ENCODE measurements at places on chromosomes 4 and X.

GRCh38 chrX:87664381-87664780, 146.8 kb downstream of the KLHL4 start:
- no peak for DNase-seq

DNA sequence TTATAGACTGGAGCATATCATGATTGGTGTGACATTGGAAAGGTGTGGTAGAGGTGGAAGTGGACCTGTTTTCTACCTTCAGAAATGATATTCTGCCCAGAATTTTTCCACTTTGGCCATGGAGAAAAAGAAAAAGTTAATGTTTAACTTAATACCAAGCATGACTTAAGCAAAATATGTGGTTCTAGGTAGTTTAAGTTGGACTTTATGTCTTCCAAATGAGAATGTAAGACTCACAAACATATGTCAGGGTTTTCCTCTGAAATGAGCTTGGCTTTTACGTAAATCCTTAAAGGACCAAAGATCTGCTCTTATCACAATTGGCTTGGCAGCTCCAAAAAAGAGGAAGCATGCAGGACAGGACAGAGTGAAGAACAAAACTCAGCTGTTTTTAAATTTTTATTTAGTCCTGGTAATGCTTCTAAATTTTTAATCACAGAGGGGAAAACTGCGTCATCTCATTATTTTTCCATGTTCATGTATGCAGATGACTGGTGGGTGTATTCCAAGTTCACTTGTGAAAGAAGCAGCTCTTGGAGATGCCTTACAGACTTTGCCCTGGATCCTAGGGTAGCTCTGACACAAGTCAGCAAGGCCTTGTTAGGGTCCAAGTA, 98.2 kb downstream of the ANK2 start:
- DNase-seq = no peak

DNA sequence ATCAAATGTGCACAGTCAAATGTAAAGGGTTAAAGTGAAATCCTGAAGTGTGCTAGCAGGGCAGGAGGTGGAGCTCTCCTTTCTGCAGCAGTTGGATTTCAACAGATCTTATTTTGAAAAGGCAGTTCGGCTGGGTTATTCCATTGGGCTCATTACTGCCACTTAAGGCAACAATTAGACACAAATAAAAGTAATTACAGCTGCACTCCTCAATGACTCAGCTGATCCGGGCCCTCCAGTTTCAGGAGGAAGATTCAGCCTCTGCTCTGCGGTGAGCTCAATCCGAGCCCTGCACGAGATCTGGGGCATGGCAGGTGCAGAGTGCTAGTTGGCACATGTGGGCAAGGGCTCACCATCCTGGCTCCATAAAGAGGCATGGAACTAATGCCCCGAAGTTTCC, 85.4 kb downstream of the PHKA2 start:
- no peak for DNase-seq

- DNase-seq = no peak
Observed at GRCh38 chr4:10079912-10080588, 36.5 kb downstream of the WDR1 start.

- no peak for DNase-seq
Observed at GRCh38 chrX:31604629-31605221, 532.9 kb upstream of the FTHL17 start.

DNA sequence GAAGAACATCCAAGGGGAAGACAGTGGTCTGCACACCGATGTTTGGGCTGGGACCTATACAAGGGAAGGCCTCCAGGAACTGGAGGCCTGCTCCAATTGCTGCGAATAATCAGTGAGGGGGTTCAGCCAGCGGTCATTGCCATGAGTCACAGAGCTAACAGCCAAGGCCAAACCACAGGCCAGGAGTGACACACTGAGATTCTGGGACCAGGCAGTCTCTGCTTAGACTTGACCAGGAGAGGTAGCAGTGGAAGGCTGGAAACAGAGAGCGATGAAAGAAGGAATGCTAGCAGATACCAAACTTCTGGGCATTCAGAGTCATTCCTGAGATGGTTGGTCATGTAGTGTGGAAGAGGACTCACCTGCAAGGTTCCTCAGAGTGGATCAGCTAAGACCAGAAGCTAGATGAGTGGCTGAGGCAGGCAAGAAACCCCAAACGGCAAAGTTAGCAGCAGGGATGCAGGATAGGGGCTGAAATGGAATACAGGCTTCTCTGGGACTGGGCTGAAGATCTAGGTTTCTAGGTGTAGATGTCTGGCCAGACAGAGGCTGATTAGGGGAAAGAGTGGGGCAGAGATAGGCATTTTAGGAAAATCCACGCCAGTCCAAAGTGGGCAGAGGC, 54.7 kb downstream of the CNGA2 start:
- peak; percentile 82 for DNase-seq

DNA sequence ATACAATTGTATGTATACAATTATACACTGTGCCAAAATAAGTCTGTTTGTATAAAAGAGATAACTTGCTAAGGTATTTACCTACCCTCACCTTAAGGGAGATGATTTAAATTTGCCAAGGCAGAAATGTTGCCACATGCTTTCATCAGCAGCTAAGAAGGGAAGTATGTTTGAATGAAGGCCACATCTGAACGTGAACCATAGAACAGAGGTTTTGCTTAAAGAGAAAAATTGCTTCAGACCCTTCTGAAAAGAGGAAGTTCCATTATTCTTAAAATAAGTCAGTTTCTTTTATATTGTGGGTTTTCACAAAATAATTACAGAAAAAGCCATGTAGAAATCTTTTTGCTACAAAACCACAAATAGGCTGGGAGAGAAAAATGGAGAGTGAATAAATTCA, 621.5 kb upstream of the HTR2C start:
- no peak for DNase-seq

DNA sequence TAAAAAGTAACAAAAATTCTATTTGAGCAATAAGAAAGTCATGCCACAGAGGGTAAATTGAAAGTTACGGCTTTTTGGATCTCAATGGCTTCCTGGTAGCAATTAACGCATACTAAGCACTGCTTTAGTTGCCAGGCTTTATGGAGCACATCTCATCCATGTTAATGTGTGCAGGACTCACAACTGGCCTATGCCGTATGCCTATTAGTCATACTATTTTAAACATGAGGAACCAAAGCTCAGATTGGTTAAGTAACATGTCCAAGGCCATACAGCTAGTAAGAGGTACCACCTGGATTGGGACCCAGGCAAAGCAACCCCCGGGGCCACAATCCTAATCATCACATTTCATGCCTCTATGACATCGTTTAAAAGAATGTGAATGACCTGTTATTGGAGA, 17.1 kb downstream of the DAPP1 start:
- DNase-seq = no peak

GRCh38 chr4:152936446-152937335, 568 bp downstream of the FHDC1 start:
- peak; percentile 43 for DNase-seq

DNA sequence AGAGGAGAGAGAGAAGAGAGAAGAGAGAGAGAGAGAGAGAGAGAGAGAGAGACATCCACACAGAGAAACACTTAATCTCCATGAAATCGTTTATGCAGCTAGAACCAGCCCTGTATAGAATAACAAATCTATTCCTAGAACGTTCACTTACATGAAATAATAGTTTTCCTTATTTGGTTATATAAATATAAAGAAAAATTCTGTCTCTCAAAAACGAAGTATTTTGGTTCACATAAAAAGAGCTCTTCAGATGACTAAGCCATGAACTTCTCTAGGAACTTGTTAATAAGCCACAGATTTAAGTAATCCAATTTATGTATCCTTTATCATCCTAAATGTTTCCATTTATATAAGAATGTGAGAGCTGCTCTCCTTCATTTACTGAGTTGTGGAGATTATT, 1315.1 kb upstream of the PCDH7 start:
- peak; percentile 37 for DNase-seq

- no peak for DNase-seq
Observed at GRCh38 chrX:4550018-4550417, 836.6 kb upstream of the PRKX start.

- no peak for DNase-seq
Observed at GRCh38 chrX:45768666-45769236, 568.1 kb upstream of the DIPK2B start.

GRCh38 chr4:89295415-89295927, 12.1 kb downstream of the GPRIN3 start:
- no peak for DNase-seq

- DNase-seq = peak; percentile 7
Observed at GRCh38 chrX:70970482-70970995, 39.6 kb upstream of the SLC7A3 start.

GRCh38 chr4:4417886-4418285, 31.0 kb downstream of the NSG1 start:
- no peak for DNase-seq

GRCh38 chr4:122476745-122477144, 20.2 kb upstream of the IL2 start:
- DNase-seq = no peak

GRCh38 chrX:100700809-100701208, 31.1 kb downstream of the SYTL4 start:
- no peak for DNase-seq

GRCh38 chr4:129230846-129231245, 134.9 kb downstream of the C4orf33 start:
- no peak for DNase-seq

DNA sequence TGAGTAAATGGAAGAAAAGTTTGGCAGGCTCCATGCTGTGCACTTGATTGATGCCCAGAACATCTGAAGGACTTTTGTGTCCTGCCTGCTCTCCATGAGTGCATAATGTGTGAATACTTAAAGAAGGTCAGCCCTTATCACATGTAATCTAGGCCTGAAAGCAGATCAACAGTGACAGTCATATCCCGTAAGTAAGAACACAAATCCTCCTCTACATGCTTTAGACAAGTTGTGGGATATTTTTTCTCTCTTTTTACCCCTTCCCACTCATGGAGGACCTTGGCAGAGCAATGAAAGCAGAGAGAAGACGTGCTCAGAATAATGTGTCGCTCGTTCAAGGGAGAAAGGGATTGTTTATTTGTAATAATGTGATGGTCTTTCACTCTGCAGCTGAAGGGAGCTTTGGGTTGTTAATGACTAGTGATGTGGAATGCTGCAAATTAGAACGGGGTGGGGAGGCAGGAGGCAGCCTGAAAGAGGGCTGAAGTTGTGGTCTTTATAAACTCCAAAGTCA, 286.6 kb downstream of the BMPR1B start:
- DNase-seq = no peak

DNA sequence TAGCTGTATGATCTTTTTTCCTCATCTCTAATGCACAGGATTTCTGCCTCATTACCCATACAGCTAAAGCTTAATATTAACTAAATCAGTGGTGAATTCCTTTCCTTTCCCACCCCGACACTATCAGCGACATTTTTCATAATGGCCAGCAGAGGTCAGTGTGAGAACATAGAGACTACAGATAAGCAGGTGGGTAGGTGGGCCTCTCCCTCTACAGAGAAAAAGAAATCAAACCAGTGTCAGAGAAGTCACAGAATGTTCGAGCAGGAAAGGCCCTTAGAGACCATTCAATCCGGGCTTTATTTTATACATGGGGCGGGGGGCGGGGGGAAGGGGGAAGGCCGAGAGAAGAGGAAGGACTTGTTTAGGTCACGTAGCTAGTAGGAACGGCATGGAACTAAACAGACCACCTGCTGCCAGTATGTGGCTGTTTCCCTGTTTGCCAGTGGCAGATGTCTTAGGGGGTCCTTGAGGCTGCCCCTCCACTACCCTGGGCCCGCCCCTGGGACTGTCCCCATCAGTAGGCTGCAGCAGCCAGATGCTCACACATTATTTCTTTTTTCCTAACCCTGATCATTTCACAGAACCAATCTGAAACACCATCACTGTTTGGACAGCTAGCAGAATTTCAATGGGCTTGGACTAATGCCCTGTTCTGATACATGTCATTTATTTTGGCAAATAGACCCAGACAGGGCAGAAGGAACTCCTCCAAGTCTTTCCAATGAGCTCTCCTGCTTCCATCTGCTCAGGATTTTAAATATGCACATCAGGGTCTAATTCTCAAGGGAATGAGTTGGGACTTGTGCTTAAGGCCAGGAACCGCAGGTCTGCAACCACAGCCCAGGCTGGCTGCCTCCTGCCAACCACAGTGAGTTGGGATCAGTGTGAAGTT, 133.4 kb downstream of the ATG4A start:
- peak; percentile 33 for DNase-seq

GRCh38 chr4:9771034-9771433, 10.4 kb upstream of the DRD5 start:
- no peak for DNase-seq

DNA sequence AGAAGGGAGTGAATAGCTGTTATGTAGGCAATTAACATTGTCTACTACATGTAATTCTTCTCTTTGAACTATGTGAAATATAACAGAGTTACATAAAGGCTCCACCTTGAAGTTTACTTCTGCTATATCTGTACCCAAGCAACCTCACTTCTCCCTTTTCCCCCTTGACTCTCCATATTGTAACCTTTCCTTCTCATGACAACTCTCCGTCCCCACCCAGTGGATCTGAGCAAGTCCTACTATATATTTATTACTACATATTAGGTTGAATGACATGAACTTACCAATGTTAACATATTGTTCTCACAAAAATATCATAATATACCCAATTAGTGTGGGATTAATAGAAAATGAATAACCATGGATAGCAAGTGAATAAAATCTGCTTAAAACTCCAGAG, 93.2 kb upstream of the ATP8A1 start:
- DNase-seq = no peak

DNA sequence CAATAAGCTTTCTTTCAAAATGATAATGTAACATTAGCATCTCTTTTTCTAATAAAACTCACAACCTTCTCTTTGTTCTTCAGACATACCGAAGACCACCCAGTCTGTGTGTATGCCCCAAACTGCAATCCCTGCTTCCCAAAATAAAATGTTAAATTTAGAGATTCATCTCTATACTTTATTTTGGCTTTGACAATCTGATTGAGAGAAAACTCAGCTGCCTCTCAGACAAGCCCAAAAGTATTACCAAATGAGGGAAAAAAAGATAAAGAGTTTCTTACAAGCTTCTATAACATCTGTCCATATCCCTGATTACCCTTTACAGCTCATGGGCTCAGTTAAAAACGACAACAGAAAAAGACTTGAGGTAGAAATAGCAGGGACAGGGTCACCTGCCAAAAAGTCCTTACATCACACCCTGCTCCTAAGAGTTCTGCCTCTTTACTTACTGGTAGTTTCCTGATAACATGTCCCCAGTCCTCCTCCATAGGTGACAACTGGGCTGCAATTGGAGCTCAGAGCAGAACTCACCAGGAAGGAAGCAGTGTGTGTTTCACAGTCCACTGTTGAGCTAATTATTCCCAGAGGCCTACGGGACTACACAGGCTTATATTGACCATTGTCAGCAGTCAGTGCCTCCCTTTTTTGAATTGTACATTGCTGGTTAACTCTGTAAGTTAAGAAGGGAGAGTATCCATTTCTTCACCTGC, 70.9 kb upstream of the FAM9C start:
- no peak for DNase-seq

DNA sequence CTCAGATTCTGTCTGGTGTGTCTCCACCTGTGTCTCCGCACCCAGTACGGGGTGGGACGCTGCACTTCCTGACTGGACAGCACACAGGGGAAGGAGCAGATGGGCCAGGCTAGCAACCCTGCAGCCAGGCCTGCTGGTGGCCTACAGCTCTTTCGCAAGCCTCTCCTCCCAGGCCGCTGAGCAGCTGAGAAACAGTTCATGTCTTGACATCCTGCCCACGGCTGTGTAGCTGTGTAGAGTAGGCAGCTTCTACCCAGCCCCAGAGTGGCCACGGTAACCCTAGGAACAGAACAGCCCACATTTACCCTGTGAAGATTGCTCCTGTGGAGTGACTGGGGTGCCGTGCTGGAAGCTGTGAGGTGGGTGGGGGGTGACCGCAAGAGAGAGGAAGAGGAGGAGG, 38.9 kb downstream of the CCNQ start:
- DNase-seq = no peak

All from EL (cell line).